ENCODE measurements at places on chromosomes 1 and 21.

DNA sequence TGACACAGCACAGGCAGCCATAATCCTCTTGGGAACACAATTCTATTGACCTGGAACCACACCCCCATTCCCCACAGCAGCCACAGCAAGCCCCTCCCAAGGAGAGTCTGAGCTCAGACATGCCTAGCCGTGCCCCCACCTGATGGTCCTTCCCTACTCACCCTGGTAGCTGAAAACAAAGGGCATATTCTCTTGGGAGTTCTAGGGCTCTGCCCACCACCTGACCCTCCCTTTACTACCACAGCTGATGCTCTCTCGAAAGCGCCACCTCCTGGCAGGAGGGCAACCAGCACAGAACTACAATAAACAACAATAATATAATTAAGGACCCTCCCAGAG is 184.8 kb upstream of the COA6 start:
- no peak for DNase-seq

DNA sequence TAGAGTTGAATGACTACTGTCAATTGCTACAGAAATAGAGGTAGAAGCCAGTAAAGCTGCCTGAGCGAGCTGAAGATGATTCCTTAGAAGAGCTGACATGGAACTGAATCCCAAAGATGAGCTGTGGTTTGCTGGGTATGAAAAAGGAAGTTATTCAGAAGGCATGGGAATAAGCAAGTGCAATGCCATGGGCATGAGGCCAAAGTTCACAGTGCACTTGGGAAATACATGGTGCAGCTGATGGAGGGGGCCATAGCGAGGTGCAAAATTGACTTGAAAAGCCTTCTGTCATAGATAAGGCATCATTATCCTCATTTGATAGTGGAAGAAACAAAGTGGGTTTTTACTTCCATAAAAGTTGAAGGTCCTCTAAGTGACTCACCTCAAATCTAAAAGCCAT is 88.6 kb downstream of the NEK7 start:
- DNase-seq, result no peak

GRCh38 chr1:223087291-223088255 is 55.5 kb downstream of the TLR5 start:
- no peak for DNase-seq

DNA sequence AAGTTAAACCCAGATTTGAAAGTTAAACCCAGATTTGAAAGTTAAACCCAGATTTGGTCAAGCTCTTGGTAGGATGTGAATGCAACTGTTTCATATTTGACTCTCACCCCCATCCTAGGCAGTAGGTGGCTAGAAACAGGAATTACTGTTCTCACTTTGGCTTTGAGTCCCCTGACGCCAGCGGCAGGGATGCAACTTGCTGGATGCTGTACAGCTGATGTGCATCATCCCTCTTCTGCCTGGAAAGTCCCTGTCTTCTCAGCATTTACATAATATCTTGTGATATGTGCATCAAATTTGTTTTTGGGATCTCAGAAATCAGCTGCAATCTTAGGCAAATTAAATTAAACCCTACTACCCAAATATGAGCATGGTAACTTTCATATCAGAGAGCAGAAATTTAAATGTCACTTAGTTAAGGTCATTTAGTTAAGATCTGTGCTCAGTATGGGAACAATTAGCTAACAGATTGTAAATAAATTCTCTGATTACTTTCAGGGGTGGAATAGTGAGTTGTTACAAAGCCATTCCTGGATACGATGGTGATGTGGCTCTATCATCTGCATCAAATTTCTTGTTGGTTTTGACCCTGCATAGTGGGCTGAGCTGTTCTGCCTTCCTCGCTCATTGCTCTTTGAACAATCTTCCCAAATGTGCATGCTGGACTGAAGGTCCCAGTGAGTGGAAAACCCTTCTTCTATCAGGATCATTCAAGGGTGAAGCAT is 6.8 kb upstream of the HAO2 start:
- DNase-seq, result no peak

DNA sequence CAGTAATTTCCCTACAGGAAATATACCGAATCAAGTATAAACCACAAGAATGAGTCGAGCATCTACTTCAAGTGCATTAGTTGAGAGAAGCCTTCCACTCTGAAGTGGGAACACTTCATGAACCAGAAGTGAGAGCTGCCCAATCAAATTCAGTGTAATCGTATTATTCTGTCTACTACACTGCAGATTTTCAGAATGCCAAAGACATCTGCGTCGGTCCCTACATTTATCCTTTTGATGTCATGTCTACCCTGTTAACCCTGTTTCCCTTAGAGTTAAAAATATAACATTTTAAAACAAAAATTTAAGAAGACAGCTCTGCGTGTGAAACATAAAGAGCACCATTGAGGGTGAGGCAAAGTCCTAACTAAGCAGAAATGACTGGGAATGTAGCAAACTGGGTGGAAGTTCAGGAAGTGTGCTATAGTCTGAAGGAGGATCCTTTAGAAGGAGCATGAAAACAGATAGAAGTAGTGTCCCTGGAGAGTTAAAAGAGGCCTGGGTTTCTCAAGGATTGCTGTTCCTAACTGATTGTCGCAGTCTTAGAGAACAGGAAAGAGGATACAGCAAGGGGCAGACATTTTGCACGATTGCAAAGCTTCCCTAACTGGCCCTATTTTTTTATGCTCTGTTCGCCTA is 291.2 kb downstream of the PTPRC start:
- no peak for DNase-seq

DNA sequence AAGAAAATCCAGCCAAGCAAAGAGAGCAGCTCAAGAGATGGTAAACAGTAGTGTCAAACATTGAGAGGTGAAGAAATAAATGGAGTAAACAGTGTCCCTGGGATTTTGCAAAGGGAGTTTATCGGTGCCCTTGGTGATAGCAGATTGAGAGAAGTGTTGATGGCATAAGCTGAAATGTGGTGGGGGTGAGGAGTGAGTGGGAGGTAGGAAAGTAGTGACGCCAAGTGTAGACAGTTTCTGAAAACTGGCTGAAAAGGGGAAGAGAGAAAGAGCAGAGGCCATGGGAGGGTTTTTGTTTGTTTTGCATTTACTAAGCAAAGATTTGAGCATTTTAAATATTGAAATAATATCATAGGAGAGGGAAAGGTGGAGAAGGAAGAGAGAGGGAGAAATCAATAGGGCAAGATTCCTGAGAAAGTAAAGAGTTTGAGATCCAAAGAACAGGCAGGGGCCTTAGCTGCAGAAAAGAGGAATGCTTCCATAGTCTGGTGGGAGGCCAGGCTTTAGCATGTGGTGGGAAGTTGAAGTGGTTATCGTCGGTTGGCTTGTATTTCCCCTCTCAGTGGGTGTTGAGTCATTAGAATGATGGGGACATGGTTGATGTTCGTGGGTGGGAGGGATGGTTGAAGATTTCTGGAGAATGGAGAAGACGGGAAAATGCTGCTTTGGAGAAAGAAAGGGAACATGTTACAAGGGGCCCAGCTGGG is 26.8 kb upstream of the RASAL2 start:
- no peak for DNase-seq

DNA sequence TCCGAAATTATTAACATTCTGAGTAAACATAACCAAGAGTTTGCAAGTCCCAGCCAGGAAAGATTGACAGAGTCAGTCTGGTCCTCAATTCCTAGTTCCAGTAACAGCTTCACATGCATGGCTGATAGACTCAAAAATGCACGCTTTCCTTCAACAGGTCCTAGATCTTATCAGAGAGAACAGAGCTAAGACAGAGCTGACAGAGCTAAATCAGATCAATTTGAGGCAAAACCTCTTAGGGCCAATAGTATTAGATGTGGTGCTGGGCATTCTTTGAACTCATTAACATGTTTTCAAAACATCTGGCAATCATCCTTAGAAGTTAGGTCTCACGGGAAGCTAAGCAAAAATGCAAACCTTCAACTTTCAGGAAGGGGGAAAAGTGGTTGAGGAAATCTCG is 114.0 kb downstream of the GREM2 start:
- DNase-seq, result no peak

DNA sequence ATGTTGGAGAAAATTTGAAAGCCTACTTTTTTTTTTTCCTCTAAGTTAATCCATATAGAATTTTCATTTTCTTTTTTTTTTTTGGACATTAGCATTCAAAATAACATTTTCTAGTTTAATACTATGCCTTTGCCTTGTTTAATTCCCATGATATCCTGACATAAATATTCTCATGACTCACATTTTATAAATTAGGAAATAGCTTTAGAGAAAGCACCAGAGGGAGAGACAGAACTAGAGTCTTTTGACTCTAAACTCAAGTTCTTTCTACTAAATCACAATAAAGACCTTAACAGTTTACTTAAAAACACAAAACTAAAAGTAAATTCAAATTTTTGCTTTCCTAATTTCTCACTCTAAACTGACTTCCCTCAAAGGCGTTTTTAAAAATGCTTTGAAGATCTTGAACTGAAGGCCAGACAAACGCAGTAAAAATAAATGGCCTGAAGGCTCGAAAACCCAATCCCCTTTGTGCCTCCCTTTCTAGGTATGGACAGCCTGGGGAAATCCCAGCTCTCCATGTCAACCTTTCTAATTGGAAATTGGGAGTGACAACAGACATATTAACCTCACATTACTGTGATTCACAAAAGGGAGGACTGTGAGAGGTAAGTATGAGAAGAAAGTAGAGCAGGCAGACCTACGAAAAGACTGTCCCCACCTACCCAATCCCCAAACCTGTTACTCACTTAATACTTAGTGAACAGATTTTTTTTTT is 104.6 kb downstream of the ENAH start:
- no peak for DNase-seq

DNA sequence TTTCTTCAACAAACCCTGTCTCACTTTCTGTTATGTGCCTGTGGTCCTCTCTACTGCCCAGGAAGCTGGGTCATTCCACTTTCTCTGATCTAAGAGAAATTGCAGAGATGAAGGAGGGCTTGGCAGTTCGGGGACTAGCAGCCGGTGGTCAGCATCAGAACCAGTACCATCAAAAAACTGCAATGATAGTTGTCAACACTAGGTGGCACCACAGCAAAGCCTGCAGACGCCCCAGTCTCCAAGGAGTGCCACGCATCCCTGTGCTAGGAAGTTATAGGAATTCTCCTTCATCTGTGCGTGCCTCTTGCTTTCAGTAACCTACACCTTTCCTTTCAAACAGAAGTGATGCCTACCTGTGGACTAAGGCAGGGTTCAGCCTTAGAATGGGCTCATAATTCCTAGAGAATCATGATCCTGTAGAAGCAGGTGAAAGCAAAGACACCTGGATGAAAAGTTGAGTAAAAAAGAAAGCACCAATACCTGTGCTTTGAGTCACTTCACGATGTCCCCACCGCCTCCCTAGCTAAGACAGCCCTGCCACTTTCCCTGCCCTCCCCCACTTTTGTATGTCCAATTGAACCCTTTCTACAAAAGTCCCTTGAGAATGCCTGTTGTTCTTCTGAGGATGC is 129.2 kb downstream of the ADAMTS1 start:
- peak; percentile 83 for DNase-seq

DNA sequence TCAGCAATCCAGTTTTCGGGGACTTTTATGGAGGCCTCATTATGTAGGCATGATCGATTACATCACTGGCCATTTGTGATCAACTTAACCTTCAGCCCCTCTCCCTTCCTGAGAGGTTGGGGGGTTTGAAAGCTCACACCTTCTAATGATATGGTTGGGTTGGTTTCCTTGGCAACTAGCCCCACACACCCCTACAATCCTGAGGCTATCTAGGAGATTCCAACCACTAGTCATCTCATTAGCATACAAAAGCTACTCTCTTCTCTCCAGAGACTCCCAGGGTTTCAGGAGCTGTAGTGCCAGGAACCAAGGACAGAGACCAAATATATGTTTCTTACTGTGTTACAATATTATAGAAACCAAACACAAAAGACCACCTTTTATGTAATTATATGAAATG is 35.2 kb upstream of the ZNF326 start:
- DNase-seq, result no peak
